ENCODE measurements at places on chromosomes 2 and 18. TPM values are rescaled to one million over a fixed set of nuclear protein-coding genes. Genes with fewer than 3 reads are reported as not detected.

GRCh38 chr2:121562269-121563176 lies 31.8 kb downstream of the RNU4ATAC start:
- DNase-seq, result no peak

GRCh38 chr2:18047213-18047611 lies 168.7 kb downstream of the KCNS3 start:
- DNase-seq, result no peak

The REG3A gene
- total RNA-seq, result 2.8 TPM

DNA sequence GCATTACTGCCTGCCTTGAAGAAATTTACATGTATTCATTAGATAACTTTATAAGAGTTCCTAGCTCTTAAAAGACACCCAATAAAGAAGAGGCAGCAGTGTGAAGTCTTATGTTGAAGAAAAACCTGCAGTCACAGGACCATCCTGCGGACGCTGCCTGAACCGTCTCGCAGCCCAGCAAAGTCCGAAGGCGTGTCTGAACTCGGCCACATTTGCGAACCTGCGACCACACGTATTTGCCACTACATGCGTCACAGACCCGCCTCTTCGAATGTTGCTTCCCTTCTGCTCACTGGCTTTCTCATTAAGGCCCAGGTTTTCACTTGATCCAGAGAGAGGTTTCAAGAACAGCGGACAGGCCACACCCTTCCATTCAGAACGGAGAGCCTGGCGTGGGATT lies 41.2 kb downstream of the CNGA3 start:
- DNase-seq, result no peak

Measured in thoracic aorta (tissue), 2 donors.